ENCODE measurements at places on chromosomes 11 and 22.

- H3K27me3 ChIP-seq: no peaks in the 10 kb centered on the region
- peak; percentile 41 for DNase-seq
- peak overlapping the region; percentile 94 for H3K27ac ChIP-seq
- peaks cover 39% of the 10 kb centered on the region for H3K4me1 ChIP-seq
Measured at GRCh38 chr11:12066799-12067508, 43.4 kb upstream of the MICAL2 start.

DNA sequence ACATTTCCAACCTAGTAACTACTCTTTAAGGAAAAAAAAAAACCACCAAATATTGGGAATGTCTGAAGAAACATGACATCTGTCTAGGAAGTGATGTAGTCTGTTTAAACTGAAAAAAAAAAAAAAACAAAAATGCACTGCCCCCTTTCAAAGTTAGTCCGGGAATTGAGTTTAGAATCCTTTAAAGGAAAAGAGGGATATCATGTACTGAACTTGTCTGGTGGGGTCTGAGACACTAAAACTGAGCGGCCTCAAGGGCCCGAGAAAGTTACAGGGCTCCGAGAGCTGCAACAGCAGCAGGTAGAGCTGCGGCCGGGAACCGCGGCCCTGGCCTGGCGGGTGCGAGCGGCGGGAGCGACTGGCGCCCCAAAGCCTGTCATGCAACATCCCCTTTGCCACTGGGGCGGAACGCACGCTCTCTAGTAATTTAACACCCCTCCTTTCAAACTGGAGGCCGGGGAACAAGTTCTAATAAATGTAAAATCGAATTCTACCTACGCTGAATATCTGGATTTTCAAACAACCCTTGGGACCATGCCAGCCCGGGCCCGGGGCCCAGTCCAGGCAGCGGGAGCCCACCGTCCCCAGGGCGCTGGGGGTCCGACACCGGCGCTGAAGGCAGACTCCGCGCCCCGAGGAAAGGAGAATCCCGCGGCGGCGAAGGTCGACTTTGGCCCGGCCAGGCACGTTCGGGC lies 736 bp downstream of the RDX start:
- peak overlapping the region; percentile 83 for H3K27ac ChIP-seq
- peak; percentile 45 for DNase-seq
- H3K4me3 ChIP-seq: peak overlapping the region; percentile 86
- H3K4me1 ChIP-seq: peaks cover 63% of the 10 kb centered on the region
- no peaks in the 10 kb centered on the region for H3K36me3 ChIP-seq

GRCh38 chr11:55714982-55715888 lies 53.2 kb downstream of the OR4C6 start:
- H3K27ac ChIP-seq: no peak overlapping the region
- H3K4me3 ChIP-seq: no peak overlapping the region
- no peaks in the 10 kb centered on the region for H3K36me3 ChIP-seq
- H3K27me3 ChIP-seq: no peaks in the 10 kb centered on the region

DNA sequence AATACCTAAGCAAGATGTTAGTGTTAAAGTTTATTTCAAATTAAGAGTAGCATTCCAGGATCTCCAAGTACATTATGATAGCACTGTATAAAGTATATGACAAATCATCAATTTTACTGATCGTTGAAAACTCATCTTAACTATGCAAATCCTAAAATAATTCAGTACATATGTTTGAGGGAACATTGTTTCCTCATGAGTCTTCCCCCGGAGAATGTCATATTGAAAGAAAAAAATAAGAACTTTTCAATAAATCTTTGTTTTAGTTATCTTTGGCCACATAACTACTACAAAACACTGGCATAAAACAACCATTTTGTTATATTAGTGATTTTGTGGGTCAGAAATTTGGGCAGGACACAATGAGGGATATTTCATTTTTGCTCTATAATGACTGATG lies 135.4 kb downstream of the METTL15 start:
- H3K27ac ChIP-seq: no peak overlapping the region
- no peak for DNase-seq
- H3K4me1 ChIP-seq: no peaks in the 10 kb centered on the region
- no peaks in the 10 kb centered on the region for H3K27me3 ChIP-seq

- no peaks in the 10 kb centered on the region for H3K4me1 ChIP-seq
- no peak for DNase-seq
- 0 out of 2 replicates have a peak, but pooled peaks cover 4% of the 10 kb centered on the region for H3K36me3 ChIP-seq
- H3K27ac ChIP-seq: no peak overlapping the region
Measured at GRCh38 chr11:72239313-72239848, 4.6 kb downstream of the PHOX2A start.

GRCh38 chr11:101127699-101128570 lies 1.7 kb downstream of the PGR start:
- no peak overlapping the region for H3K27ac ChIP-seq
- H3K4me1 ChIP-seq: no peaks in the 10 kb centered on the region
- no peaks in the 10 kb centered on the region for H3K27me3 ChIP-seq
- no peaks in the 10 kb centered on the region for H3K36me3 ChIP-seq
- no peak for DNase-seq

GRCh38 chr11:127247261-127247851 lies 246.8 kb upstream of the KIRREL3 start:
- no peaks in the 10 kb centered on the region for H3K36me3 ChIP-seq
- DNase-seq: no peak
- peaks cover 40% of the 10 kb centered on the region for H3K27me3 ChIP-seq
- no peaks in the 10 kb centered on the region for H3K4me1 ChIP-seq
- no peak overlapping the region for H3K27ac ChIP-seq

DNA sequence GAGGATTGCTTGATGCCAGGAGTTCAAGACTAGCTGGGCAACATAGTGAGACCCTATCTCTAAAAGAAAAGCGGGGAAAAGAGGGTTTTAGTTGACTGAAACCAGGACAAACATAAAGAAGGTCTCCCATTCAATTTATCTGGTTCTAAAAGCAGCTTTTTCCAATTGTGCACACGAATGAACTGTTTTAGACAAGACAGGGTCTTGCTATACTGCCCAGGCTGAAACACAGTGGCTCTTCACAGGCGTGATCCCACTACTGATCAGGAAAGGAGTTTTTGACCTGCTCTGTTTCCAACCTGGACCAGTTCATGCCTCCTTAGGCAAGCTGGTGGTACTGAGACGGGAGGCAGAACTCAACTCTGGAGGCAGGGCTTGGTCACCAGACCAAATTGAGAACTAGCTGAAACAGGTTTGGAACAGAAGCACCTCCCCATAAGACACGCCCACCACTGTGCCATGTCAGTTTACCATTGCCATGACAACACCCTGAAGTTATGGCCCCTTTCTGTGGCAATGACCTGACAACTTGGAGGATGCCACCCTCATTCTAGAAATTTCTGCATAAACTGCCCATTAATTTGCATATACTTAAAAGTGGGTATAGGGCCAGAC lies 2.8 kb upstream of the NUCB2 start:
- no peaks in the 10 kb centered on the region for H3K36me3 ChIP-seq
- H3K27me3 ChIP-seq: no peaks in the 10 kb centered on the region
- no peak overlapping the region for H3K4me3 ChIP-seq

DNA sequence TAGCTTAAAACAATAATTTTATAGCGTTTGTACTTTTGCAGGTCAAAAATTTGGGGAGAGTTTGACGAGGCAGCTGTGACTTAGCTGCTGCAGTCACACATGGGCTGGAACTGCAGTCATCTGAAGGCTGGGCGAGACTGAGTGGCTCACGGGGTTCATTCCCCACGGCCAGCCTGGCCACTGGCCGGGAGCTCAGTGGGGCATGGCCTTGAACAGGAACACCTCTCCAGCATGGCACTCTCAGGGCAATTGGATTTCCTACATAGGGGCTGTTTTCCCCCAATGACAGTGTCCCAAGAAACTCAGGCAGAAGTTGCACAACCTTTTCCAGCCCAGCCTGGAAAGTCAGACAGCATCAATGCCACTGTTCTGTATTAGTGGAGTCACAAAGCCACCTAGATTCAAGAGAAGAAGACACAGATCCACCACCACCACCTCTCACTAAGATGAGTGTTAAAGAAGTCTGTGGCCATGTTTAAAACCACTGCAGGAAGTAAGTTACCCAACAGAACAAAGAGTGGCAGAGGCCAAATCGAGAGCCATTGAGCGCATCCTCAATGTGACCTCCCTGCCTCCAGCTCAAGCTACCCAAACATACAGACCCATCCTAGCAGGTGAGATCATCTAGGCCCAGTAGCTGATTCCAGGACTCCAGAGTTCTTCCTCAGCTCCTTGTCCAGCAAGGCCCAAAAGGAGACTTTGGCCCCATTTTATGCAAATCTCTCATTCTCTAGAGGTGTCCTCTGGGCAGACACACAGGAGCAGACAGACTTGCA lies 618.7 kb upstream of the CADM1 start:
- no peaks in the 10 kb centered on the region for H3K4me1 ChIP-seq
- no peaks in the 10 kb centered on the region for H3K36me3 ChIP-seq
- H3K27ac ChIP-seq: no peak overlapping the region
- H3K27me3 ChIP-seq: peaks cover 22% of the 10 kb centered on the region
- no peak overlapping the region for H3K4me3 ChIP-seq

GRCh38 chr22:44855855-44856254 lies 103.5 kb downstream of the ARHGAP8 start:
- no peak for DNase-seq
- no peaks in the 10 kb centered on the region for H3K4me1 ChIP-seq
- H3K36me3 ChIP-seq: peaks cover 6% of the 10 kb centered on the region
- H3K4me3 ChIP-seq: no peak overlapping the region
- no peaks in the 10 kb centered on the region for H3K27me3 ChIP-seq
- no peak overlapping the region for H3K27ac ChIP-seq

DNA sequence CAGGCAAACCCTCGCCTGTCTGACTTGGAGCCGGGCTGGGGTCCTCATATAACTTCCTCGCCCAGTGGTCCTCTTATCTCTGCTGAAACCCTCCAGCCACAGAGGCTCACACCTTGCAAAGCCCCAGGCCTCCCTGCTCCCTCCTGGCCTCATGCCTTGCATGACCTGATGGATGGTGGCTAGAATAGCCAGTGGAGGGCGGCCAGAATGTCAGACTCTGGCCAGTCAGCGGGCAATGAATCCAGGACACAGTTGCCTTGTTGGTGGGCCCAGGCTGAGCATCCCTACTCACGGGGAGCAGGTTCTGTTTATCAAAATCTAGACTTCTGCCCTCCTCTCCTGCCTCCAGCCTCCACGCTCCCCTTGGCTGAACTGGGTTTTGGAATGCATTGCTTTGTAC lies 69.1 kb upstream of the WNT11 start:
- no peaks in the 10 kb centered on the region for H3K36me3 ChIP-seq
- H3K4me3 ChIP-seq: no peak overlapping the region
- H3K4me1 ChIP-seq: no peaks in the 10 kb centered on the region
- H3K27me3 ChIP-seq: no peaks in the 10 kb centered on the region
- no peak overlapping the region for H3K27ac ChIP-seq

- no peak overlapping the region for H3K4me3 ChIP-seq
- peaks cover 49% of the 10 kb centered on the region for H3K36me3 ChIP-seq
- DNase-seq: no peak
- no peaks in the 10 kb centered on the region for H3K27me3 ChIP-seq
- H3K27ac ChIP-seq: no peak overlapping the region
Measured at GRCh38 chr22:40314041-40314440, 32.3 kb upstream of the ADSL start.

DNA sequence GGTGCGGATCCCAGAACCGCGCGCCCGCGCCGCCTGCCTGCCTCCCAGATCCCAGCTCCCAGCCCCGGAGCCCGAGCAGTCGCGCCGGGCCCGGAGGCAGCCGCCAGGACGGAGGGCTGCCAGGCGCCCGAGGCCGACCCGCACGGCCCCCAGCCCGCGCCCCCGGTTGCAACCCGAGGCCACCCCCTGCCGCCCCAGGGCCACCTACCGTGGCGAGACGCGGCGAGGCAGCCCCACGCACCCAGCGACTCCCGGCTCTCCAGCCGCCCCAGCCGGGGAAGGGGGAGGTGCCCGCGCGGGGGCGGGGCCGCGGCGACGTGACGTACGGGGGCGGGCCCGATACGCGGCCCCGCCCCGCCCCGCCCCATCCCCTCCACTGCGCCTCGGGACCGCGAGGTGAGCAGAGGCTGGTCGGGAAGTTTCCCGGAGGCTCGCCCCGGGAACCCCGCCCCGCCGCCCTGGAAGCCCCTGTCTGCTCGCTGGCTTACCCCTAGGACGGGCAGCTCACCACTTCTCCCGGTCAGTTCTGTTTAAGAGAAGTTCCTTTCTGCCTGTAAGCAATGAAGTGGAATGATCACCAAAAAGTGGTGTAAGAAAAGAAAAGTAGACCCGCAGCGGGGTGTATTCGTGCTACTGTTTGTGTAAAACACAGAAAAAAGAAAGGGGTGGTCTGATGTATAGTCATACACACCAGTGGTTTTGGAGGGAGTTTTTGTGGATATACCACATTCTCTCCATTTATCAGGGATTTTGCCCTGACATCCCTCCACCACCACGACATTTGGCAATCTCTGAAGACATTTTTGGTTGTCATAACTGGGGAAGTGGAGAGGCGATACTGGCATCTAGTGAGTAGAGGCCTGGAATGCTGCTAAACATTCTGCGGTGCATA lies at the start of gene TPST2:
Gene TPST2 (minus strand): TSS at position 288 of the 892 bp plus-strand sequence. CDS start 48,502 bp downstream, outside the sequence.
- DNase-seq: peak; percentile 41
- H3K4me1 ChIP-seq: no peaks in the 10 kb centered on the region
- H3K36me3 ChIP-seq: no peaks in the 10 kb centered on the region

DNA sequence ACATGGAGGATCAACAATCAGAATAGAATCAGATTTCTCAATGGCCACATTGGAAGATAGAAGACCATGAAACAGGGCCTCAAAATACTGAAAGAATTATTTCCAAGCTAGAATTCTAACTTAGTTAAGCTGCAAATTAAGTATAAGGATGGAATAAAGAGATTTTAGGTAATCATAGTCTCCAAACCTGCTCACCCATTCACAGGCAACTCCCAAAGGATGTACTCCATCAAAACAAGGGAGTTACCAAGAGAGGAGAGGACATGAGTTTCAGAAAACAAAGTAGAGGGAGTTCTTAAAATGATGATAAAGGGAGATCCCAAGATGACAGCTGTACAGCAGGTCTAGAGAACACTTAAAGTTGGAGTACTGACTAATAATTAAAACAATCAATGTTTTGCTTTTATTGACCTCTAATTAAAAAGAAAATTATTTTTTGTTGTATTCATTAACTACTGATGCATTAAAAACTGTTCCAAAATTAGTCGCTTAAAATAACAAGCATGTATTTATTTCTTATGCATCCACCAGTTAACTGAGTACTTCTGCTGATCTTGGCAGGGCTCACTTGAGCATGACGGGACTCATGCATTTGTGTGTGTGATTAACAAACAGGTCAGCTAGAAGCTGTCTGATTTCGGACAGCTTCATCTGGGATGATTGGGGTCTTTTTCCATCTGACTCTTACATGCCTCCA lies 95.6 kb downstream of the CD44 start:
- H3K4me1 ChIP-seq: peaks cover 33% of the 10 kb centered on the region
- H3K27me3 ChIP-seq: no peaks in the 10 kb centered on the region
- no peak for DNase-seq
- H3K27ac ChIP-seq: no peak overlapping the region
- no peak overlapping the region for H3K4me3 ChIP-seq

DNA sequence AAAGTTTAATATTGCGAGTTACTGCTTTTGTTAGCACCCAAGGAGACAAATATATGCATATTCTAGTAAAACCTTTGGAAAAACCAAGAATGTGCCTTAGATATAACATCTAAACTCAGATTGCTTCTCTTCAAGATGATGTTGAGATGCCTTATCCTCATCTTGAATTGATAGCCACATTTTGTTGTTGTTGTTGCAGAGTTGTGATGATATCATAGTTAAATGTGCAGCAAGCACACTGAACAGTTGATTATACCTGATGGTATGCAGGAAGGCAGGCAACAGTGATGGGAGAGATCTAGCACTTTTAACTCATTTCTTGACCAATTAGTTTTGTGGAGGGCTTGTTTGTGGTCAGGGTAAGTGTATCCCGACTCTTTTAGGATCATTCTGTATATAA lies 48.0 kb downstream of the KDM2A start:
- no peaks in the 10 kb centered on the region for H3K27me3 ChIP-seq
- H3K27ac ChIP-seq: peak overlapping the region; percentile 73
- H3K4me3 ChIP-seq: no peak overlapping the region
- H3K36me3 ChIP-seq: peaks cover 6% of the 10 kb centered on the region
- H3K4me1 ChIP-seq: peaks cover 35% of the 10 kb centered on the region
- DNase-seq: no peak
